ENCODE measurements at places on chromosomes 1 and 21. TPM values are rescaled to one million over a fixed set of nuclear protein-coding genes. Genes with fewer than 3 reads are reported as not detected.

Gene MIXL1
- total RNA-seq = not detected

Gene HJV
- not detected for total RNA-seq

Gene CFAP45
- total RNA-seq = 0.66 TPM

Gene PDZK1IP1
- total RNA-seq = 121 TPM

Gene KHDRBS1
- total RNA-seq = 76.2 TPM

Gene PRAMEF9
- total RNA-seq = not detected

DNA sequence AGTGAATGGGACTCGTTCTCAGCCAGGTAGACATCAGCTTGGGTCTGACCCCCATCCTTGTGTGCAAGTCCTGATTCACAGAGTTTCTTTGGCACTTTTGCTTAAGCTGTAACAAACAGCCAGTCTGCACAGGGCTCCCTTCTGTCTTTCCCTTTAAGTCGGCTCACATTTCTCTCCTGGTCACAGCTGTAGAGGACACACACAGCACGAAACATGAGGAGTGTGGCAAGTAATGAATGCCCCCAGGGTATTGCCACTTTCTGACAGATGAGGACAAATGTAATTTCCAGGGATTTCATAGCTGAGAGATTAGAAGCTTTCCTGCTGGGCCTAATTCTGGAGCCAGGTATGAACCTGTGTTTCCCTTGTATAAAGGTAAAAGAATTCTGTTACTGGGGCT, 423.5 kb downstream of the KIF26B start:
- no peak for DNase-seq

GRCh38 chr21:41345356-41345755, 16.5 kb upstream of the MX2 start:
- DNase-seq = no peak

DNA sequence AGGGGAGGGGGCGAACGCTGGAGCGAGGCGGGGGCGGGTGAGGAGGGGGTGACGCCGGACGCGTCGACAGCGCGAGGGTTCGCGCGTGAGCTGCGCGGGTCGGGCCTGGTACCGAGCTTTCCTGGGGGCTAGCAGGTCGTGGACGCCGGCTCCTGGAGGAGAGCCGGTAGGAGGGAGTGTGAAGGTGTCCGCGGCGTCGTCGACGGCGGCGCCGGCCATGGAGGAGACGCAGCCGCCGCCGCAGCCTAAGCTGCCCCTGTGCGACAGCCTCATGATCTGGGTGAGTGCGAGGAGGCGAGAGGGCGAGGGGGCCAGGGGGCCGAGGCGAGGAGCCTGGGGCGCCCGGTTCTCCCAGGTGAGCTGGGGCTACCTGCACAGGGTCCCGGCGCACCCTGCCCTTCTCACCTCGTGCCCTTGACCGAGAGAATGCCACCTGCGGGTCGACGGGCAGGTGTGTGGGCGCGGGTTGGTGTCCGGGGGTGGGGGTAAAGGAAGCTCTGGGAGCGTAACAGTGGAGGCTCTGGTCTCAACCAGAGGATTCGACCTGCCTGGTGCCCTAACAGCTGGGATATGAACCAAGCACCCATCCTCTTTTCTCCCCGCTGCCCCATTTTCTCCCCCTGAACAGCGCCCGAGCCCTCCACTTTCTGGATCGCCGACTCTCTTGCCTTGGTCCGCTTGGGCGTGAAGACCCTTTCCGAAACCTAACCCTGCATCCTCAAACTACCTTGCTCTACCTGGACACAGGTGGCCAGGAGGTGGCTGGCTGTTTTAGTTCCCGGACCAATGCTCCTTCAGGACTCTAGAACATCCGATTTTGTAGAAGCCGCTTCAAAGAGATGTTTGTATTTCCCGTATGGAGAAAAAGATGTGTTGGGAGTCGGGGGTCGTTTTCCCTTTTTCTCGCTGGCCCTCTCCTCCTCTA, at the start of gene HOOK1:
Gene HOOK1 (plus strand): TSS at position 49 of the 925 bp plus-strand sequence. CDS start 169 bp downstream, at position 218.
- no peak for DNase-seq

GRCh38 chr1:158989424-158989823, 20.3 kb upstream of the IFI16 start:
- DNase-seq = no peak

- DNase-seq = no peak
Measured at GRCh38 chr1:169999331-169999741, 75.2 kb downstream of the KIFAP3 start.

GRCh38 chr1:213166852-213167251, 115.8 kb downstream of the RPS6KC1 start:
- DNase-seq = no peak

- DNase-seq = no peak
Measured at GRCh38 chr1:197910120-197910991, 6.8 kb upstream of the LHX9 start.

DNA sequence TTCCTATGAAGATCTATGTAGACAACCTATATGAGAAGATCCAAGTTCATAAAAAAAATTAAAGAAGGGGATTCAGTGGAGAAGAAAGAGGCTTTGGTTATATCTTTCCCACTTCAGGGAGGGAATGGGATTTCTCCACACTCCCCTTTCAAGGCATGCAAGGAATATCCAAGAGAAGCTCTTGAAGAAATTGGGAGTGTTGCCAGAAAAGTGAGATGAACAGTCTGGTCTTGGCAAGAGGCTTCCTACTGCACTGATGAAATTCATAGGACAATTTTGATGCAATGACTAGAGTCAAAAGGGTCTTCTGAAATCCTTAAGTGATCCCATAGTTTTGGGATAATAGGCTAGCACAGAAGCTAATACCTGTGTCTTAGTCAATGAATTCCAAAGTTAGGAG, 153.0 kb downstream of the KCTD3 start:
- no peak for DNase-seq

DNA sequence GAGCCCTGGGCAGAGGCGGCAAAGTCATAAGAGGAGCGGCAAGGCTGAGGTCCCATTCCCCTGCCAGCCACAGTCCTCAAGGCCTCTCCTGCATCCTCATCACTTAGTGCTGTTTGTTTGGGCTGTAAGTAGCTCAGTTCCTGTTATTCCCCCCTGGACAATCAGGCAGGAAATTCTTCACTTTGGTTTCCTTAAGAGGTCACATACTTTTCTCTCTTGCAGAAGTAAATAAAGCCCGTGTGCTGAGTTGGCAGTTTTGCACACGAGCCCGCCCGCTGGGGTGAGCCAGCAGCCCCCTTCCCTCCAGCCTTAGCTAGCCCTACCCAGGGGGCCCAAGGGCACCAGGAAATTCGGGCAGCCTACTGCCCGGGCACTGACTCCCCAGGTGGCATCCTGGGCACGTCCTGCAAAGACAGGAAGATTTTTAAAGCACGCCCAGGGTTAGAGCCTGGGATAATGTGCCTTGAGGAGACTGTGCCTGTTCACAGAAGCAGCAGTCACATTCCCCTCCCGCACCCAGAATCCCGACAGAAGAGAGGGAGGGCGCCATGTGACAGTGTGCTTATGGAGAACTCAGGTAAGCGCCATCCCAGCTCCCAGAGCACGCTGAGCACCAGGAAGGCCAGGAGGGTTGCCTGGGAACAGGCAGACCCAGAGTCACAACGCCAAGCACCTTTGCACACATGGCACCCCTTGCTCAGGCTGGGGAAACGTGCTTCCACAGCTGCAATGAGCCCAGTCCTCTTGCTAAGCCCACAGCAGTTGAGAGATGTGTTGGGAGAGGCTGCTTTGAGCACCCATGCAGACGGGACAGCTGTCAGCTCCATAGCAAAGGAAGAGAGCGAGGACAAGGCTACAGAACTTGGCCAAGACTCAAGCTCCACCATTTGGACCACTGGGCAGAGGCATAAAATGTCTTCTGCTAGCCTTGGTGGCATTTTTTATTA, 144.5 kb upstream of the TMEM51 start:
- no peak for DNase-seq

- no peak for DNase-seq
Measured at GRCh38 chr1:43274804-43275180, 5.0 kb downstream of the TMEM125 start.

DNA sequence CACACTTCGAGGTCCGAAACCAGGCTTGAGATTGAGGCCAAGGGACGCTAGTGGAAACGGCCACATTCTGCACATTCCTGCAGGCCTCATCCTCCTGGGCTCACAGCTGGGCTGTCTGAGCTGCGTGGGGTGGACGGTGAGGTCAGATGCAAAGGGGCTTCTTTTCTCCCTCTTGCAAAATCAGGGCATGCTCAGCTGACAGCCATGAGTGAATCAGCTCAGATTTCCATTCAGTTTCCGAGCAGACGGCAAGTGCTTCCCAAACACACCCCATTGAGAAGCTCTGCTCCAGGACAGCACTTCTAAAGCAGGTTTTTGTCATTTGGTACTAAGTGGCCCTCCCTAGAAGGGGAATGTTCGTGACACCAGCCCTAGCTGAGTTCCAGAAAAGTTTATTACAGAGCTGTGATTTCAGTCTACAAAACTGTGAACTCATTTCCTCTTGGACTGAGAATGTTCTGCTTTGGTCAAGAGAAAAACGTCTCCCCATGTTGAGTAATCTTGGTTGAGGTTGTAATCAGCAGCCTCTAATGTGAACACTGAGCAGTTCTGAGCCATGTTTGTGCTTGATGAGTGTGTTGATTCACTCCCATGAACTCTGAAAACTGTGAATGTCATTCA, 10.0 kb downstream of the PDPN start:
- DNase-seq = peak; percentile 90

DNA sequence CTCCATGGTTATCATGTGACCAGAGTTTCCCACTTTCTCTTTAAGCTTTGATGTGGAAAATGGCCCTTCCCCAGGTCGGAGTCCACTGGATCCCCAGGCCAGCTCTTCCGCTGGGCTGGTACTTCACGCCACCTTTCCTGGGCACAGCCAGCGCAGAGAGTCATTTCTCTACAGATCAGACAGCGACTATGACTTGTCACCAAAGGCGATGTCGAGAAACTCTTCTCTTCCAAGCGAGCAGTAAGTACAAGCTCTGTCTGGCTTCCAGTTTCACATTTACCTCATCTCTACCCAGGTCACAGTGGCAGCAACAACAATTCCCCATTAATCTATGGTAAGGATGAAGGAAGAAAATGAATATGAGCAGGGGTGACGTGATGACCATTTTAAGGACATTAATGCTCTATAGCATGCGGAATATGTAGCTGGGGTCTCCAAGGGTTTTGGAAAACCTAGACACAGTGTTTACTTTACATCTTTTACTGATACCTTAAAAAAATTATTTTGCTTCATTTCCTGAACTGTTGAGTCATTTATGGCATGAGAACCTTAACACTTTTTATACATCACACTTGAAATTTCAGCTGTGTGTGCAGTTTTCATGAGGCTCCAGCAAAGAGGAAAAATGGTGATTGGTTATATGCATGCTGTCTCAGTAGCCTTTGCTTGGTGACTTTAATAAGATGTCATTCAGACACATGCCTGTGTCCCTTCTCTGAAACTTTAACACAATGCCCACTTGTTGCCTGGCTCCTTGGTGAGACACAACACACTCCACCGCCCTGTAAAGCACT, 286.3 kb upstream of the SGIP1 start:
- DNase-seq = no peak

Data from lower leg skin (tissue), 4 donors.